Activated CD4-positive, CD25-positive, alpha-beta regulatory T cell (primary cell): ENCODE measurements at places on chromosomes 5 and 9.

DNA sequence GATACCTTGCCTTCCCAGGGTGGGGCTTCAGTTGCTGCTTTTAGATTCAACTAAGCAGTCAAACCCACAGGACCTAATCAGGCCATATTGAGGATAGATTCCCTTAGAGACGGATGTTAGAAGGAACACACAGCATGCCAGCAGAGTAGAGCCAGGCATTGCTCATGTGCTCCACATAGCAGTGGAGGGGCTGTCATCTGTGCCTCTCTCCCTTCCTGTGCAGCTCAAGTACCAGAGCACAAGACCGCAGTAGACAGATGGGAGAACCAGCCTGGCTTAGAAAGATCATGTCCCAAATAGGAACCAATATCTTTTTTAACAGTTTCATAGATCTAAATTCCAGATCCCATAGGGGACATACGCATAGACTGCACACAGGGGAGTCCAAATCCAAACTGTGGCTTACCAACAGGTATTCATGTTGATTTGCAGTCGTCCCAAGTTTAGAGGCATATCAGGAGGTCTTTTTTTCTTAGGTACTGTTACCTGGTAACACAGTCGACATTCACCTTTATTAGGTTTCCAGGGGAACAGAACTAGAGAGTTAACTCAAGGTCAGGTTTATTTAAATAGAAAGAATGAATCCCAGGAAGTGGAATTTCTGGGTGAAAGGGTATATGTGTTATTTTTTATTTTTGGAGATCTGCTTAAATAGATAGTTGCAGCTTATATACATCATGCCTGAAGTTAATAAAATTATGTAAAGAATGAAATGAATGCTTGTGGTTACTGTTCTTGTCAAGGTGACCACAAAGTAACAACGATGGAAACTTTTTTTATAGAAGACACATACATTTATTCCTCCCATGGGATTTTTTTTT is 43.5 kb upstream of the PCAT7 start:
- no peak for DNase-seq

DNA sequence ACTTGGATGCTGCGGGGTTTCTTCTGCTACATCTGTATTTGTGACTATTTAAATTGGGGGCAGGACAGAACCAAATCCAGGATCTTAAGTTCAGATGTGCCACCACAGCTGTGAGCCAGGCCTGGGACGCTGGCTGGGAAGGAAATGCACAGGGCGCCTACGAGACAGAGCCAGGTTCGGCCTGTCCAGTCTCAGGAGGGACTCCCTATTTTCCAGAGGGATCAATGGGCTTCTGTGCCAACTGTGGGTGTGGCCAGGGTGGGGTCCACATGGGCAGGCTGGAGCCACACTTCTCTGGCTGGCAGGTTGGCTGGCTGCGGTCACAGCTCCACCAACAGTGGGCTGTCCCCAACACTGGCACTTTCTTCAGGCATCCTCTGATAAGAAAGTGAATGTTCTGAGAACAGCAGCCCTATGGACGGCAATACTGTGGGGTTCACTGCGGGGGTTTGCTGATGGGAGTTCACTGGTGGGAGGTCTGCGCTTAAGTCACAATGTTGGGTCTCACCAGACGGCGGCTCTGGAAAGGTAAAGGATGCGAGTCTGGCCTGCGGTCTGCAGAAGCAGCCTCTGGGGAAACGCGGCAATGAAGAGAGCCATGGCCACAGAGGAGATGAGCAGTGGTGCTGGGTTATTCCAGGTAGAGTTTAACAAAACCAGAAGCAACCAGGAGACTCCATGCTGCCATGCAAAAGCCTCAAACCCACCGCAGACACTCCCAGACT is 78.1 kb downstream of the DAP start:
- DNase-seq = no peak

DNA sequence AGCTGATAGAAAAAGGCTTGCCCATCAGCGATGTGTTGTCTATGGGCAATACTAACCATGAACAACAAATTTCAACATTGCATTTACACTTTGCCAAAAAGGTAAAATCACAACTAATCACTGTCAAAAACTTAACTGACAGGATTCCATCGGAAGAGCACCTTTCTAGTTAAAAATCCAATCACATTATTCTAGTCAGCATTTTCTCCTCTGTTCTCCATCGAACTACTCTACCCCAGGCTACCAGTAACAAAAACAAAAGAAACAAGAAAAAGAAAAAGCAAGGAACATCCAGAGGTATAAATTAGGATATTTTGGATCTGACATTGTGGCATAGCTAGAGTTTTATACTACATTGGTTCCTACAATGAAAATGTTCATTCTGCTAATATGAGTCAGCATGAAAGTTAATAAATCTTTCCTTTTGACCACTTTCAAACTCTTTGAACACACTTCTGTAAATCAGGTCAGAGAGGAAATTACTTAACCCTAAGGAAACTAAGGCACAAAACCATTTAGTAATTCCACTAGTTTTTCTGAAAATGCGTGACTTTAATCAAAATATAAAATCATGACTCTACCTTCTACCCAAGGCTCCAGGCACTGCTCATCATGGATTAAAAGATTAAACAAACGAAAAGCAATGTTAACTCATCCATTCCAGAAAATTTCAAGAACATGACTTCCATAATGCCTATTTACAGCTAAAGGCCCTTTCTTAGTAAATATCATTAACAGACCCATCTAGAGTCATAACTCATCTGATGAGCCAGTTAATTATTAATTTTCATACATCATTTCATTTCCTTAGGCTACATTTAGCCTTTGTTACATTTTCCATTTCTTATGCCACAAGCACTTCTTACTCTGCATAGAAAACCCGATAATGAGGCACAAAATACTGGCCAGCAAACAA is 10.2 kb downstream of the GLIS3 start:
- DNase-seq = no peak

DNA sequence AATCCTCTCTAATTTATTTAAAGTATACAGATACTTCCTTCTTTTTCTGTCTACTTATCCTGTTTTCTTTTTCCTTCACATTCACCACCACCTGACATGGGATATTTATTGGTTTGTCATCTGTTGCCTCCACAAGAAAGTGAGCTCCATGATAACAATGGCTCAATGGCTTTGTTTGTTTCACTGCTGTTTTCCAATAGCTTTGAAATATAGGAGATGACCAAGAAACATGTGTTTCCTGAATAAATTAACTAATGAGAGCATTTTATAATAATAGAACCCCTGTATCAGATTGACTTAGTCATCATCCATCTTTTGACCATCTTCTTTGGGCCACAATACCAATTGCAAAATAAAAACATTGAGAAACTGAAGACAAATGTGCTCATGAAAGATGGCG is 180.2 kb upstream of the GAS1 start:
- no peak for DNase-seq

DNA sequence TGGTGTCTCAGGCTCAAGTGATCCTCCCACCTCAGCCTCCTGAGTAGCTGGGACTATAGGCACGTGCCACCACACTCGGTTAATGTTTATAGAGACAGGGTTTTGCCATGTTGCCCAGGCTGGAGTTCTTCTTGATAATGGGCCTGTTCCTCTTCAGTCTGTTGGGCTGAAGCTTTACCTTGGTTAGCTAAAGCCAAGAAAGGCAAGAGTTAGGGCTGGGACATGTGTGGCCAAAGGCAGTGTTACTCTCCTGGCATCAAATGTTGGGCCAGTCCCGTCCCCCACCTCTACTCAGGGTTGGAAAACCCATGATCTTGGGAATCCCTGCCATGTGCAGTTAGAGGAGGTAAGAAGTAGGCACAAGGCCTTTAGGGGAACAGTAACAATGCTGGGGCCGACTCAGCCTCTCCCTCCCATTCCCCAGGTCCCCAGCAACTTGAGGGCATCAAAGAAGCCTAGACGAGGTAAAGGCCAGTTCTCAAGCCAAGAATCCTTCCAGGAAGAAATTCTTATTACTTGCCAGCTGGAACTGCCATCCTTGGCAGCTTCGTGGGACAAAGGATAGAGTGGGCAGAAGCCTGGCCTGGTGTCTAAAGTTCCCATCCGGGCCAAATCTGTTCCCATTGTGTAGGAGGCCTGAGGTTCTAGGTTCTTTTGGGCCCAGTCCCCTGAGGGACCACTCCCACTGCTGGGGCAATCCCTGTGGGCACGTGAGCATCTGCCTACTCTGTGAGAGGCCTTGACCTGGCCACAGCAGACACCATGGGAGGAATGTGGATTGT is 4.5 kb downstream of the EGR1 start:
- no peak for DNase-seq

GRCh38 chr9:83355024-83355444 is 183.2 kb downstream of the FRMD3 start:
- no peak for DNase-seq

DNA sequence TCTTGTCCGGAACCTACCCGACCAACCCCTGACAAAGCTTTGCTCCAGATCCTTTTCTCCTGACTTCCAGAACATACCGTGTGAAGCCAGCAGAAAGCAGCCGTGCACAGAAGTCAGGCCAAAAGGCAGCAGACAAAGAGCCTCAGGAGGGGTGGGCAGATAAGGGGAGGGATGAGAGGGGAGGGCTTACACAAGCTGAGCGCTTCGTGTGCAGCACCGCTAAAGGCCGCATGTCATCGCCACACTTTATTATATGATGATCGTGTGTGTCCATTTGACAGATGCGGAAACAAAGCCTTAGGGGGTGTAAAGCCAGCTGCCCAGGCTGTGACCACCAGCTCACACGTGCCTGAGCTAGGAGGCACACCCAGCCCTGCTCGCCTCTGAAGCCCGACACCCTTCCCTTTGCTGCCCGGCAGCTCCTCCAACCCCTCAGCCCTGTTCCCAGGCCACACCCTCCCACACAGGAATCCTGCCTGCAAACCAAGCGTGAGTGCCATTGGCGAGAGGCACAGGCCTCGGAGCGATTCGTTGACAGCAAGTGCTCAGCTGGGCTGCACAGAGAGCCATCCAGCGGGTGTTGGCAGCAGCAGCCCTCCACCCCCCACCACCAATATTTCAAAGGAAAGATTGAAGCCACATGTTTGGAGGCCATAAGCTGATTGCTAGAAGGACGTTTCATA is 170.5 kb upstream of the SMIM23 start:
- no peak for DNase-seq

DNA sequence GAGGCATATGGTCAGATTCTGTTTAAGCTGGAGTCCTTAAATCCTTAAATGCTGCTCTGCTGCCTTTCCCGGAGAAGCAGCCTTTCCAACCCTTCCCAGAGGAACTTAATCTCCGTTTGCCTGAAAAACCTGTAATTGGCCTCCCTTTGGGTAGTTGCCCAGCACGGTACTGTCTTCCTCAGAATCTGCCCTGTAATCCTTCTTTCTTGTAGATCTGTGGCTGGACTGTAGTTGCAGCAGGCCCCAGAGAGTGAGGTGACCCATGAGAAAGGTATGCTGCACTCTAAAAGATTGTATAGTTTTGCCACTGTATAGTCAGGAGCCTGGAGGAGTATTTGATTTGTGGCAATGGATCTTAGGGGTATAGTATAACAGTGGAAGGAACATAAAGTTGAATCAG is 11.7 kb downstream of the SPIN1 start:
- no peak for DNase-seq

DNA sequence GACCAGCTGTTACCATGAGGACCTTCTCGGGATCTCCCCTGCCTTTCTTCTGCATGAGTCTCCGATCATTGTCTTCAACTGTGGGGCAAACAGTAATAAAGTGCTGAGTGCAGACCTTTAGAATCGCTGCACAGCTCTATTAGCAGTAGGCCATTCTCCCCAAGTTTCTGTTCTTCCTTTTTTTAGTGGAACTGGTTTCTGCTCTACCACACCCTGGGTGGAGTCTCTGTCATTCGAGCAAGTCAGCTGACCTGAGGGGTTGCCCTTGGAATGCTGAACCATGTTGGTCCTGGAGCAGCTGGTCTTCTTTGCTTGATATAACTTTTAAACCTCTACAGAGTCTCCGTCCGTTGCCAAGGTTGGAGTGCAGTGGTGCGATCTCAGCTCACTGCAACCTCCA is 33.4 kb upstream of the GNPDA1 start:
- DNase-seq = no peak

- DNase-seq = no peak
Observed at GRCh38 chr9:38032266-38033110, 36.5 kb downstream of the SHB start.

- no peak for DNase-seq
Observed at GRCh38 chr5:69331528-69332445, 814 bp downstream of the CCDC125 start.

- DNase-seq = no peak
Observed at GRCh38 chr5:92886751-92887150, 694.3 kb downstream of the NR2F1-AS1 start.

- DNase-seq = no peak
Observed at GRCh38 chr5:57700484-57700883, 217.9 kb upstream of the ACTBL2 start.

GRCh38 chr5:160311491-160312133 is 752 bp downstream of the CCNJL start:
- DNase-seq = no peak

DNA sequence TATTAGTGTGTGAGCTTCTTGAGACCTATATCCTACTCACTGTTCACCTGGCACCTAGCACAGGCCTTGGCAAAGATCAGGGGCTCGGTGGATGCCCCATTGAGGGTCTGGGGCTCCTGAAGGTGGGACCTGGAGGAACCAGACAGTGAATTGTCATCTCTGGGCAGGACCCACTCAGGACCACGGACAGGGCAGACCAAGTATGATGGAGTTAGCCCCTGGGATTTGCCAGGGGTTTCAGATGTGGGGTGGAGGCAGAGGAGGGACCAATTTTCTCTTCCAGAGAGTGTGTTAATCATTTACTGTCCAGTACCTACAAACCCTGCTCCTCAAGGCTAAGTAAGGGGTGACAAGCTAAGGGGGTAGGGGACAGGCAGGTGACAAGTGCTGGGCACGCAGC is 29.3 kb upstream of the TBC1D2 start:
- no peak for DNase-seq

GRCh38 chr9:15139469-15139868 is 167.5 kb downstream of the TTC39B start:
- DNase-seq = no peak

DNA sequence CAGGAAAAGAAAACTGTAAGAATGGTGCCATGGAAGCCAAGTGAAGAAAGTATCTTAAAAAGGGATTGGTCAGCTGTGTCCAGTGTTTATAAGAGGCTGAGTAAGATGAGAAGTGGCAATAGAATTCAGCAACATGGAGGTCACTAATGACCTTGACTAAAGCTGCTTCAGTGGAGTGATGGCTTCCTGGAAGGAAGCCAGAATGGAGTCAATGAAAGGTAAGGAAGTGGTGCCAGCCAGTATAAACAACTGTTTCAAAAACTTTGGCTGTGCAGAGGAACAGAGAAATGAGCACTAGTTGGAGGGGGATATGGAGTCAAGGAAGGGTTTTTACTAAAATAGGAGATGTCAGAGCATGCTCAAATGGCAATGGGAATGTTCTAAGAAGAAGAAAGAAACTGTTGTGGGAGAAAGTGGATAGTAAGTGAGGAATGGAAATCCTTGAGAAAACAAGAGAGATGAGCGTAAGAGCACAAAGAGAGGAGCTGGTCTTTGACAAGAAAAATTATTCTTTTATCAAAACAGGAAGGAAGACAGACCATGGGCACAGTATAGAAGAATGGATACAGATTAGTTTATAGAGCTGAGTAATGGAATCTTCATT is 11.1 kb upstream of the NRG2 start:
- DNase-seq = no peak
